Hepatocyte (in vitro differentiated cells): ENCODE measurements at places on chromosomes 7 and 10. TPM values are rescaled to one million over a fixed set of nuclear protein-coding genes. Genes with fewer than 3 reads are reported as not detected.

DNA sequence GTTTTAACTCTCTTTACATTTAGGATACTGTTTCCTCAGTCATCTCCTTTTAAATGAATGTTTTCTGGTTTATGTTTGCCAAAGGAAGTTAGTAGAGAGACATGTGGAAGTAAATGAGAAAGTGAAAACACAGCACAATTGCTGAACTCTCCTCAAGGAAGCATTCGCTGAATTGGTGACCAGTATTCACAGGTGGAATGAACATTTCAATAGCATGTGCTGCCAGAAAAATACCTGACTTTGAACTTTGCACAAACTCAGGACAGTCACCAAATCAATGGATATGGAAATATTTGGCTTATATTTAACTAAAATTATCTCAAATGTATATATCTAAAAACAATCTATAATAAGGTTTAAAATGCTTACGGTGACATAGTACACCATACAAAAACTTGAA, 28.5 kb downstream of the TSPAN12 start:
- H3K27ac ChIP-seq: no peak overlapping the region
- DNase-seq: no peak

PLEKHS1 gene
- total RNA-seq: 0.23 TPM in 1 of 2 replicates, not detected in the other

GRCh38 chr10:5892007-5892406, 2.0 kb downstream of the FBH1 start:
- H3K27ac ChIP-seq: no peak overlapping the region
- no peak for DNase-seq
- H3K4me3 ChIP-seq: no peak overlapping the region
- H3K4me1 ChIP-seq: peaks cover 19% of the 10 kb centered on the region
- no peaks in the 10 kb centered on the region for H3K27me3 ChIP-seq
- H3K36me3 ChIP-seq: no peaks in the 10 kb centered on the region

DNA sequence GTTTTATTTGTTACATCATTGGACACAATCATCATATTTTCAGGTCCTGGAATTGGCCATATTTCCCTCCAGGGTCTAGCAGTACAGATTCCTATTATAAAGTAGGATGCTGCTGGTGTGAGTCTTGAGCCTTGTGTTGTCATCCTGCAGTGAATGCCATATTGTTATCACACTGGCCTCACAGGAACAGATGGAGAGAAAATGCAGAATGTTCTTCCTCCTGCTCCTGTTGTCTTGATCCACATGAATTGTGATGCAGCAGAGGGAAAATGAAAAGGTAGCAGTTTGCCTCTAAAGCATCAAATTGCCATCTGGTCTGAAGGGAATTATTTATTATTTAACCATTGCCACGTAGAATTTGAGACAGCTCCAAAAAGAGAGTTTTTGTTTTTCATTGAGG, 248.6 kb downstream of the GPAM start:
- H3K4me3 ChIP-seq: no peak overlapping the region
- no peaks in the 10 kb centered on the region for H3K4me1 ChIP-seq
- no peak for DNase-seq
- H3K27ac ChIP-seq: no peak overlapping the region

- no peak overlapping the region for H3K4me3 ChIP-seq
- no peaks in the 10 kb centered on the region for H3K27me3 ChIP-seq
- H3K4me1 ChIP-seq: peaks cover 13% of the 10 kb centered on the region
- H3K27ac ChIP-seq: peak overlapping the region; percentile 89
- DNase-seq: peak; percentile 64
- no peaks in the 10 kb centered on the region for H3K36me3 ChIP-seq
These were observed 44.0 kb upstream of the GRID1 start for GRCh38 chr10:86410542-86411124.

DNA sequence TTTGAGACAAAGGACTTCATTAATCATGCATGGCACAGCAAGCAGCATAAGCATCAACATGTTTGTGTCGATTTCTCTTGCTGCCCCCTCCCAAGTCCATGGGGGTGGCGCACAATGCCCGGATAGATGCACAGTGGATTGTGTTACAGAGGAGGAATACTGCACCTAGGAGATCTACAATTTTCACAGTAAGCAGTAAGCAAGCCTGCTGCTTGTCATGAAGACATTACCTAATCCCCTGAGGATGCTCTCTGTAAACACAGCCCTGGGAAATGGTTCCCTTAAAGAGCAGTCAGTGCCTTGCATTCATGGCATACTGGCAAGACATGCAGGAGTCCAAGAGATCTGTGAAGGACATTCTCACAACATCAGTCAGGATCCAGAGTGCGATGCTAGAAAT, 137.7 kb downstream of the ETV1 start:
- peak; percentile 12 for DNase-seq
- no peaks in the 10 kb centered on the region for H3K4me1 ChIP-seq
- no peaks in the 10 kb centered on the region for H3K36me3 ChIP-seq
- H3K27ac ChIP-seq: no peak overlapping the region
